ENCODE measurements at places on chromosomes 5 and 9.

DNA sequence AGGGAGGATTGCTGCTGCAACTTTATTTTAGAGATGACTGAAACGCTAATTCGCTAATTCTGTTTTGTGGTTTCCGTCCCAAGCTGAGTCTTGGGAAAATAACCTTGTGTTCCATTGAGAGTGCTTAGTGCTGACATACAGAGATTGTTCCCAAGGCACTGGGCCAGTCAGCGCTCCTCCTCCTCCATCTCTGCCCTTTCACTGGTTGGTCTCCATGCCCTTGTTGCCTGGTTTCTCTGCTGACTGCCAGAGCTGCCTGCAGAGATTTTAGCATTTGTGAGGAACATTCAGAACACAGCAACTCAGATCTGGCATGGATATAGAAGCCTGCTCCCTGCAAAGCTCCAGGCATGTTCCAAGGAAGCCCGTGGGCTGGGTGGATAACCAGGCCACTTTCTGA, 126.0 kb upstream of the IRX2 start:
- no peak for DNase-seq

GRCh38 chr5:37568018-37568753, 189.1 kb downstream of the WDR70 start:
- DNase-seq = no peak

GRCh38 chr5:50964746-50965653, 298.6 kb downstream of the PARP8 start:
- DNase-seq = no peak

DNA sequence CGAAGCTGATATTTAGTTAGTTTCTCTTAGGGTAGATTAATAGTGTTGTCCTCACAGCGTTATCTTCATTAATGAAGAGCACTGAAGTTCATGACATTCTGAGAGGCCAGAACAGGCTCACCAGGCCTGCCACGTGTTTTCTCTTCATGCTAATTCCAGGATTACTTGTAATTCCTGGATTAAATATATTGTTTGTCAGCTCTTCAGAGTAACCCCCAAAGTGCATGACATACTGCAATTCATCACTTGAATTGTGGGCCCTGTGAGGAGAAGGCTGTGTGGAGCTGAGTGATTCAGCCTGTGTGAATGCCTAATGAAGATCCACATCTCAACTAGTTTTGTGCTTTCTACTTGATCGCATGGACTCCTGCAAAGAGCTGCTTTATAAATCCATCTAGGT, 401.0 kb upstream of the ADAMTSL1 start:
- DNase-seq = no peak
